ENCODE measurements at places on chromosomes 2 and 18.

- no peak for DNase-seq
These were observed 341.3 kb downstream of the MYCN start for GRCh38 chr2:16281451-16282335.

DNA sequence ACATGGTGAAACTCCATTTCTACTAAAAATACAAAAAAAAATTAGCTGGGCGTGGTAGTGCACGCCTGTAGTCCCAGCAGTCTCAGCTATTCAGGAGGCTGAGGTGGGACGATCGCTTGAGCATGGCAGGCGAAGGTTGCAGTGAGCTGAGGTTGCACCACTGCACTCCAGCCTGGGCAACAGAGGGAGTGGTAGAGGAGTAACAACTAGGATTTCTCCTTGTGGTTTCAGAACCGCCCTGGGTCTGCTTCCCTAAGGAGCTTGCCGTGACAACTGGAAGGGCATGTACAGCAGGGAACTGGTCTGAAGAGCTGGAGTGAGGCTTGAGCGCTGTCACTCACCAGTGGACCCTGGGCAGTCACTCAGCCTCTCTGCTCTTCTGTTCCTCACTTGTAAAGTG lies 29.1 kb downstream of the REEP1 start:
- DNase-seq = no peak

GRCh38 chr2:17752892-17753802 lies 463 bp downstream of the SMC6 start:
- no peak for DNase-seq

DNA sequence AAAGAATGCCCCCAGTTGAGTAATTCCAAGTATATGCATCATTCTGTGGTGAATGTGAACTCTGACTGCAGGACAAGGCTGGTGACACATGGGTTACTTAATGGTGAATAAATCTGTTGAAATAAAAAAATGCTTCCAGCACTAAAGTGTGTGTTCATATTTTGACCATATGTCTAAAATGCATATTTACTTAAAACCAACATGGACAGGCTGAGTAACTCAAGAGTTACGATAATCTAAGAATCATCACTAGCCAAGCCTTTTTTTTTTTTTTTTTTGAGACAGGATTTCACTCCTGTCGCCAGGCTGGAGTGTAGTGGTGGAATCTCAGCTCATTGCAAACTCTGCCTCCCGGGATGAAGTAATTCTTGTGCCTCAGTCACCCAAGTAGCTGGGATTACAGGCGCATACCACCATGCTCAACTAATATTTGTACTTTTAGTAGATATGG lies 47.1 kb upstream of the CCBE1 start:
- DNase-seq = no peak

DNA sequence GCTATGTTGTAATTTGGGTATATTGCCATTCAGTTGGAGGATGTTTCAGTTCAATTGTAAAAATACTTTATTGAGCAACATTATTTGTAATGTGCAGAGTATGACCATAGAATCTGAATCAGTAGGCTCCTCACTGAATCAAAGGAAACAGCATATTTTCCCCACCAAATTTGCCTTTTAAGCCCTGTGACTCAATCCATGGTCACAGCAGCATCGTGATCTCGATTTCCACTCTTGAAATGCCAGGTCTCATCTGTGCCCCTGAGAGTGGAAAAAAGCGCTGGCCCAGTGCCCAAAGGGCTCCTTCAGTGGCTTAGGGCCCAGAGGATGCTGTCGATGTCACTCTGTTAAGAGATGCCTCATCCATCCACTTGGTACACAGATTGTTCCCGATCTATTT lies 57.5 kb downstream of the FHOD3 start:
- no peak for DNase-seq

GRCh38 chr2:99067871-99068625 lies 73.5 kb upstream of the C2orf15 start:
- DNase-seq = no peak

GRCh38 chr2:26536371-26537068 lies 58.6 kb upstream of the OTOF start:
- DNase-seq = no peak

Measured in NCI-H2029 treated with DMSO at 0.1 percent for 48 hours (cell line).